ENCODE measurements at places on chromosomes 12 and 14.

DNA sequence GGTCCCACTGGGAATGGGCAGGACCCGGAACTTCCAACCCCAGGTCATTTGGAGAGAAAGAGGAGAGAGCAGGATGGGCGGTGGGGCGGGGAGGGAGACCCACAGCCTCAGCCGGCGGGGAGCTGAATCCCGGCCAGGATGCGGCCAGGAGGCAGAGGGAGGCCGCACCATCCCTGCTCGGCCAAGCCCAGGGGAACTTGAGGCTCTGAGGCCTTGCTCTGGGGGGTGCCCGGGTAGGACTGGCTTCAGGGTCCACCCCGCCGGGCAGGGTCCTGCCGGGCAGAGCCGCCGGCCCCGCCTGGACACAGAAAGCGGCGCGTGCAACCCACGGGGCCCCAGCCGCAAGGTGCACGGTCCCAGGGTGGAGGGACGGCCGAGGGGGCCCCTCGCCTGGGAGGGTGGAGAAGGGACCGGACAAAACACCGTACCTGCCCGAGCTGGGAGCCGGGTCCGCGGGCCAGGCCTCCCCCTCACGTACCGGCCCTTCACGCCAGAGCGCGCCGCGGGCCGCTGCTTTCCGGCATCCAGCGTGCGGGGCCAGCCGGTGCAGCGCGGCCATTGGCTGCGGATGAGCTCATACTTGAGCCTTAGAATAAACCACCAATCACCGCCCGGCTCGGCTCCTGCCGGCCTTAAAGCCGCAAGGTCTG, at the start of gene RPS6KL1:
Gene RPS6KL1, minus strand, starts transcription at position 509 of the 650 bp plus-strand sequence. CDS start 1,719 bp downstream, outside the sequence.
- no peak for DNase-seq

GRCh38 chr14:52949711-52950409, 990 bp downstream of the FERMT2 start:
- no peak for DNase-seq

- DNase-seq, result no peak
Observed at GRCh38 chr12:4809013-4809448, 88.8 kb downstream of the GALNT8 start.

DNA sequence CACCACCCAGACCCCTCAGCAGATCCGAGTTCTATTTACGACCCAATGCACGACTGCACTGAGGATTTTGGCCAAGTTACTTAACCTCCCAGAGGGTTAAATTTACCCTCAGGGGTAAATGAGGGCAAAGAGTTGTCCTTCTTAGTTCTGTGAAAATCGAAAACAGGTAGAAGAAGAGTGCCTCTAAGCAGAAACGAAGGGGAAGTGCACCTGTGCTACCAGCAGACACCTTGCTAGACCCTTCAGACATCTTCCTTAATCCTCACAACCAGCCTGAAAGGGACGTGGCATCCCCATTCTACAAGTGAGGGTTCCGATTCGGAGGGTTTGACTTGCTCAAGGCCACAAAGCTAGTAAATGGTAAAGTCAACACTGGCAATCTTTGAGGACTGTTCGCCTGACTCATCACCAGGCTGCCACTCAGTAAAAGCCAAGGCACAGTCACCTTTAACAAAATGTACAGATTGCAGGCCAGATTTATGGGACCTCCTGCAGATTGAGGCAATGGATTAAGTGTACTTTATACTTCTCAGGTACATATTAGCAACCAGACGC, 1.6 kb downstream of the GSG1 start:
- DNase-seq, result no peak

Measured in GM12878 (cell line).